Stimulated activated CD4-positive, alpha-beta T cell treated with anti-CD3 and anti-CD28 coated beads, Interleukin-1b, Interleukin-23, amount 100 ng/mL, for 1 hour (primary cell): ENCODE measurements at places on chromosomes 2 and 18.

DNA sequence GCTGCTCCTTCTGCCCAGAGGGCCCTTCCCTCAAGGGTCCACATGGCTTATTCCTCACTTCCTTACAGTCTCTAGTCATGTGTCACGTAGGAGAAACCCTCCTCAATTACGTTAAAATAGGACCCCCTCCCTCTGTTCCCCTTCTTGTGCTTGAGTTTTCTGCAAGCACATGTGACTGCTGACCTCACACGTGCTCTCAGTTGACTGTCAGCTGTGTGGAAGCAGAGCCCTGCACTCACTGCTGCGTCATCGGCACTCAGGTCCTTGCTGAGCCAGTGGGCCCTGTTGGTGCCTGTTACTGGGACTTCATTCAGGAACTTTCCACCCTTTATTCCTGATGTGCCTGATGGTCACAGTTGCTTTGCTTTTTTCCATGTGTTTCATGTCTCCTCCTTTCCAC, 11.1 kb downstream of the ATG16L1 start:
- DNase-seq, result no peak

DNA sequence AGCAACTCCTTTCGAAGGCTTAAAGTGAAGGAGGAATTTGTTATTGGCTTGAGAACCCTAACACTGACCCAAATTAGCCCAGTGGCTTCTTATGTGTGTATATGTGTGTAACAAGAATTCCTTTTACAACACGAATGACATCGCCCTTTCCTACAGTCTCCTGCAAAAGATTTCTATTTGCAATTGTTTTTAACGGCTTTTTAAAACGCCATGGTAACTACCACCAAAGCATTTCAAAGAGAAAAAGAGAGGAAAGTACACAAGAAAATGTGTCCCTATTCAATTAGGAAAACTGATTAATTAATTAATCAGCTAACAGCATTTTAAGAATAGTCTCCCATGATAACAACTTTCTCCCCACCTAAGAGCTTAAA, 58.1 kb downstream of the PAX3 start:
- DNase-seq, result no peak

DNA sequence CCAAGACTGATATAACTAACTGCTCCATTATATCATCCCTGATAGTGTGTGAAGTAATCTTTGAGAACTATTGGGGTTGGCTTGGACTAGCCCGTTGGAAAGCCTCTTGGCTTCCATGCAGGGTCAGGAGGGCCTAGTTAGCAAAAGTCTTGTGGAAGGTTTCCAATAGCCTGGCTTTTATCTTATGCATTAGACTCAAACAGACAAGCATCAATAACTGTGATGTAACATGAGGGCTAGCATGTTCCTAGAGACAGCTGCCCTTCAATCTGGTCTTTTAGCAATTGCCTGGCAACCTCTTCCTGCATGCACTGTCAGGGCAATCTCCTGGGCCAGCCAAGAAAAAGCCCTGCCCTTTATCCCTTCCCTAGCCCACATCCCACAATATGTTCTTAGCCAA, 18.2 kb downstream of the SLC8A1 start:
- no peak for DNase-seq

DNA sequence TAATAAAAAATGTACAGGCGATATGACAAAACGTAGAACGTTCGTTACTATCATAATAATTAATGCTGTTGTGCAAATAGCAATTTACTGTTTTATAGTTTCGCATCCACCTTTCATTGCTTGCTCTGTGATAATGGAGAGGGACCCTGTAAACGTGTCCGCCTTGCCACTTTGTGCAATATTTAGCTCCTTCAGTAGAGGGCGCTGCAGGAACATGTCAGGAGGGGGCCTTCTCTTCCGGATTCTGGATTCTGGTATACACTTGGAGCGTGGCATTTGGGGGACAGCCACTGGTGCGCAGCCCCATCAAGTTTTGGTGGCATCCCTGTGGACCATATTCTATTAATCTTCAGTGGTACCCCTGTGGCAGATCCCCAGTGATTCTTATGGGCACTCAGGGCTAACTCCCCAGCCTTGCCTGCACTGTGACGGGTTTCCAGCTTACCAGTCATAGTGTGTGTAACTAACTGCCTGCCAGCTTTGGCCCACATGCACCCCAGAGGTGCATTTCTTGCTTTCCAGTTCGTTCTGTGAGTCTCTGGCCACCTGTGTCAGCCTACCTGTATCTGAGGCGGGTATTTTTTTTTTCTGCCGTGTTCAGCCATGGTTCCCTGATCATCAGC, 140.3 kb downstream of the CYRIA start:
- DNase-seq, result no peak

DNA sequence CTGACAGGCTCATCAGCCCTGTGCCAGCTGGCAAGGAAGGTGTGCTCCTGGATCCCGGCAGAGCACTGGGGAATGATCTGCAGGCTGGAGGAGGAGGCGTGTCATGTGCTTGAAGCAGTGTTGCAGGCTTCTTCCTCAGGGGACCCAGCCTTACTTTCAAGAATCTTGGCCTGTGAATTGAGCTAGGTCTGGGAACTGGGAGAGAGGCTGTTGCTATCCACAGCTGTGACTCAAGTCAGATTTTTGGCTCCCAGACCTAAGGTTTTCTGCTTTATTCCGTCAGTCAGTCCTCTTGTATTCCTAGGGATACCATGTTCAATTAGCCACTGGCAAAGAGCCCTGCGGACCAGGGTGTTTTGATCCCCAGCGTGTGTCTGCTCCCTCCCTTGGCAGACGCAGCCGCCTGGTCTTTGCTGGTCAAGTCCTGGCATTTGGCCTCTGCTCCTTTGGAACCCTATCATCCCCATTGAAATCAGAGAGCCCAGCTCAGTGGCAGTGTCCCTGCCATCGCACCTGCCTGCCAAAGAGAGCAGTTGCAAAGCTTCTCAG, 32.4 kb downstream of the ASB1 start:
- DNase-seq, result no peak

GRCh38 chr2:174776223-174776622, 12.0 kb upstream of the CHRNA1 start:
- DNase-seq, result no peak

DNA sequence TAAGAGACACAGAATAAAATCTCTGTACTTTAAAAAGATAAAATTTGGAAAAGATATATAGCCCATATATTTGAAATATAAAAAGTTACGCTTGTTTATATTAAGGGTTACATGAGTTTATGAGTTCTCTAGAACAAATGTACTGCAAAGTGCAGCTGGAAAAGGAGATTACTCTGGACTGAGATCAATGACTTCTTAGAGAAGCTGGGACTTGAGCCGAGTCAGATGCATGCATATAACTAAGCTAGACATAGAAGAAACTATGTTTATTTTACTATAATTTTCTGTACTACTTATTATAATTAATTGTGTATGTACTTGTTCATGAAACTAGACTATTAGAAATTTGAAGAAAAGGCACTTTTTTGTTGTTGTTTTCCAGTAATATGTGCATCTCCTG, 170.3 kb upstream of the NXPH2 start:
- no peak for DNase-seq

DNA sequence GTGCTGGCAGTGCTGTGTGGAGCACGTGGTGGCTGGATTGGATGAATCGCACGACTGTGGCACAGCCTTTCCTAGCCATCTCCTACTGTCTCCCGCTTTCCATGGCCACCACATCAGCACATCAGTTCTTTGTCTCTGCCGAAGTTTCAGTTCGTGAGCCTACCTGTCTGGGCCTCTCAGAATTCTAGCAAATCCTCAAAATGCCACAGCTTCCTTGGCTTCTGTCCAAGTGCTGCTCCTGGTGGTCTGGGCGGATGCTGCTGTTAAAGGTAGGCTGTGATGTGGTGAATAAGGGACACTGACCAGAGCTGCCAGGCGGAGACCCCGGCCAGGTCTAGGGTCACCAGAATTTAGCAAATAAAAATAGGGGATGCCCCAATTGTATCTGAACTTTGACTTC, 237.4 kb downstream of the LPIN1 start:
- DNase-seq, result no peak

DNA sequence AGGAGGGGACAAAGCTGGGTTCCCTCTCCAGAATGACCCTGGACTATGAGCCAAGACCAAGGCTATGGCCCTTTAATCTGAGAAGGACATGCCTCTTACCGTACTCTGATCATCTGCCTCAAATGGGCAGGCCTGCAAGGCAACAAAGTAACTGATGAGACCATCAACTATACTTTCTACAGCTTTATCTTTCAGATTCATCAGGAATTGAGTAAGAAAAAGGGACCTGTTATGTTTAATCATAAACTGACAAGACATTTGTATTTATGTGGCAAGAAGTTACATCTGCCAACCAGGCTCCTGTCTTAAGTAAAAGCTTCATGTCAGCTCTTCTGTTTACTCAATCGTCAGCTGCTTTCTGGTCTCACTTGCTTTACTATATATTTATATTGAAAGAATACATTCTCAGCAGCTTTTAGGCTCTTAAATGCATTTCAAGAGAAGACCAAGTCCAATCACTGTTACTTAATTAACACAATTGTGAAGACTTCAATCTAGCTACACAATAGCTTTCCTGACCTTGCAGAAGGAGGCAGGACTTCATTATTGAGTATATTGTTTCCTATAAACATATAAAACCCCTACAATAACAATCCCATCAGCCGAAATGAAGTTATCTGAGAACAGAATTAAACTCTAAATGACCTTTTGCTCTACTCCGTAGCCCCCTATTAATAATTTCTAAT, 163.8 kb downstream of the ETAA1 start:
- DNase-seq, result no peak

GRCh38 chr2:222418739-222419138, 5.6 kb upstream of the SGPP2 start:
- no peak for DNase-seq

DNA sequence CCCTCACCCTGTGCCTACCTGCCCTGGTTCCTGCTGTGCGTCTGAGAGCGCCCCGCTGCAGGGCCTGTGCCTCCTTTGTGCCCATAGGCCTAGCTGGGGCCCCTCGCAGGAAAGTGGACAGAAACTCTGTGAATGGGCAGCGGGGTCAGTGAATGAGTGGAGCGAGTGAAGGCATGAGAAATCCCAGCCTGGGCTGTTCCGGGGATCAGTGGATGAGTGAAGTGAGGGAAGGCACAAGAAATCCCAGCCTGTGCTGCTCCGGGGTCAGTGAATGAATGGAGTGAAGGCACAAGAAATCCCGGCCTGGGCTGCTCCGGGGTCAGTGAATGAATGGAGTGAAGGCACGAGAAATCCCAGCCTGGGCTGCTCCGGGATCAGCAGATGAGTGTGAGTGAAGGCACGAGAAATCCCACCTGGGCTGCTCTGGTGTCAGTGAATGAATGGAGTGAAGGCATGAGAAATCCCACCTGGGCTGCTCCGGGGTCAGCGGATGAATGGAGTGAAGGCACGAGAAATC, 2.0 kb downstream of the COLEC11 start:
- DNase-seq, result no peak

- DNase-seq, result no peak
Measured at GRCh38 chr2:159753797-159754196, 41.5 kb downstream of the MARCHF7 start.

- DNase-seq, result no peak
Measured at GRCh38 chr2:27710640-27711430, 47.1 kb downstream of the SLC4A1AP start.

DNA sequence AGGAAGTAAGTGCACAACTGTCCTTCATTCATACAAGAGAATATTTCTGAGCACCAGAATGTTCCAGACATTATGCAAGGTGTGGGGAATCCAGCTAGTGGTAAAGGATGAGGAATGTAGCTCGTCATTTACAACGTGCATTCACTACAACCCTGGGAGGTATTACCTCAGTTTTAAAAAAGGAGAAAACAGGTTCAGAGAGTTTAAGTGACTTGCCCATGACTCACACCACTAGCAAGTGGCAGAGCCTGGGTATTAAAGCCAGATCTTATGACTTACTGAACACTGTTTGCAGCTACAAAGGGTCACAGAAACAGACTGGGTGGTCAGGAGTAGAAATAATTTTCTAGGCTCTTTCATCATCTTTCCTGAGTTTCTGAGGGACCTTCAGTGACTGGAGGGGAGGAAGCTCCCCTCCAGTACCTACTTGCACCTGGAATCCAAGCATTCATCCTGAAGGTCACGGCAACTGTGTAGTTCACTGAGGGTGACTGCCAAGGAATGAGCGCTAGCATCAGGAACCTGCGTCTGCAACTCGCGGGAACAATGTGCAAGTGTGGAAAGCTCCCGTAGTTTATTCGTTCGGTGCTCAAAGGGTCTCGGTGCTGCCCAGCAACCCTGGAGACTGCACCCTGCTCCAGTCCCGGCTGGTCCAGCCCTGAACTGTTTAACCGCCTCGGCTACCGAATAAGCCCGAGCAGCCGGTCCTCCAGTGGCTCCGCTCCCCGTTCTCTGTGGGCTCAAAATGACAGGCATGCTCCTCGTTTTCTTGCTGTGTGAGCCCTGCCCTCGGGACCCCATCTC, 647 bp downstream of the CCDC121 start:
- no peak for DNase-seq

GRCh38 chr18:54247511-54248175, 21.7 kb upstream of the POLI start:
- DNase-seq, result no peak

GRCh38 chr2:15122915-15123314, 438.2 kb downstream of the NBAS start:
- DNase-seq, result no peak

DNA sequence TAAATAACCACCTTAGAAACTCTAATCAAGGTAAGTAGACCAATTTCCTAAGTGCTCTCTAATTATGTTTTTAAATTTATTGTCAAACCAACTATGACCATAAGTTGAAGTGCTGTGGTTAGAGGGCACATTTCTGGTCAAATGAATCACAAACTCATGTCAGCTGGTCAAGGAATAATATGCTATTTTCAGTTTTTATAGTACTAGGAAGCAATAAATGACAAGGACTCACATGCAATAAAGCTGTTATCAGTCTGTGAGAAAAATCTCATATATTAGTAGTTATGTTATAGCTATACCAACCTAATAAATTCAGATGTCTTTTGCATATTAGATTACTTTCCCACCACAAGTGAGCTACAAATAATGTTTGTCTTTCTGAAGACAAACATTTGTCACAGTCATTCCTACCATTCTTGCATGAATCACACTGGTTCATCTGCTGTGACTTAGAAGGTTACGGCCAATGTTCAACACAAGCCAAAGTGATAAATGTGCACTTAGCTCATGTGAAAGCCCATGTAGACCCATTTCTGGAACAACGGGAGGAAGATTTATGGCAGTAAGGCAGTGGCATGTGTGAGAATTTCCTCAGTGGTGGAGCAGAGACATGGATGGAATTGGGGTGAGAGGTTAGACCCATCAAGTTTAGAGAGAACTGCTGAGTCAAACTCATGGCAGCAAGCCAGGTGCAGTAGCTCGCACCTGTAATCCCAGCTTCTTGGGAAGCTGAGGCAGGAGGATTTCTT, 27.4 kb upstream of the CCNYL1 start:
- no peak for DNase-seq

DNA sequence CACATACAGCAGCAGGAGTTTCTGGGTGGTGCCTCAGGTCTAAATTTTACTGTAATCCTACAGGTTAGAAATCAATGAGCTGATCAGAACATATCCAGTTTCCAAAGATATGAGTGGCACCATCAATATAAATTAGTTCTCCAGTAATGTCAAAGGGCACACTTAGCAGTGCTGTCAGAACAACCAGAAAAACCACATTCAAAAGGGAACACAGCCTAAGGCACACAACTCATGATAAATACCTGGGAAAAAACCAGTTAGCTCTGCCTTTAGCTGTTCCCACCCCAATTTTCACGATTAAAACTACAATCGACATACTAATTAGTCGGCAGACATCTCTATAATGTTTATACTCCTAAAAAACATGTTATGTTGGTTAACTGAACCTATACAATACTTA, 31.5 kb downstream of the ATP8B1 start:
- DNase-seq, result no peak
